ENCODE measurements at places on chromosomes 1 and 21.
A peak's percentile ranks its signal among the peaks of the same experiment; 100 is the strongest.

DNA sequence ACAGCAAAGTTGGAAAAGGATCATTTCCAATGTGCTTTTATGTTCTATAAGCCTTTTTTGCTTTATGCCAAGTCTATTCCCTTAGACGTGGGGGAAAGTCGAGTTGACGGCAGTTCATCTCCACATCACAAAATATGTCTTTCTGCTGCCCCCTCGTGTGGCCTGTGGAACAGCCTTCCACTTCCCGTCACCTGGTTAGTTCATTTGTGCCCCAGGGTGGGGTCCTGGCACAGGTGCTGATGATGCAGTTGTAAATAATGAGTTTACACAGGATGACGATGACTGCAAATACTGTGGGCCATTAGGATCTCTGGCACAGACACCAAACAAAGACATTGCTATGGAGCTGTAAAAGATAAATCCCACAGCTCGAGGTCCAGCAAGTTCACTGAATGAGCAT lies 10.0 kb upstream of the OTUD3 start:
- DNase-seq: no peak

DNA sequence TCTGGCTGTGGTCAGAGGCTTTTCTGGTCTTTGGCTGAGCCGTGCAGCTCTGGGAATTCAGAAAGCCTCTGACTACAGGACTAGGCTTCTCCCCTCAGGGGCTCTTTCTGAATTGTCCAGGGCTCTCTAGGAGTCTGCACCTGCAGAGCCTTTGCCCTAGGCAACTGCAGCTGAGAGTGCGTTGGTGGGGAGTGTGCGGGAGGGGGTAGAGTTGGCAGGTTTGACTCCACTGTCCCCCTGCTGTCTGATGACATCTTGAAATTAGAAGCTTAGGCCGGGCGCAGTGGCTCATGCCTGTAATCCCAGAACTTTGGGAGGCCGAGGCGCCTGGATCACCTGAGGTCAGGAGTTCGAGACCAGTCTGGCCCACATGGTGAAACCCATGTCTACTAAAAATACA lies 32.9 kb downstream of the KIAA1614 start:
- DNase-seq: no peak

DNA sequence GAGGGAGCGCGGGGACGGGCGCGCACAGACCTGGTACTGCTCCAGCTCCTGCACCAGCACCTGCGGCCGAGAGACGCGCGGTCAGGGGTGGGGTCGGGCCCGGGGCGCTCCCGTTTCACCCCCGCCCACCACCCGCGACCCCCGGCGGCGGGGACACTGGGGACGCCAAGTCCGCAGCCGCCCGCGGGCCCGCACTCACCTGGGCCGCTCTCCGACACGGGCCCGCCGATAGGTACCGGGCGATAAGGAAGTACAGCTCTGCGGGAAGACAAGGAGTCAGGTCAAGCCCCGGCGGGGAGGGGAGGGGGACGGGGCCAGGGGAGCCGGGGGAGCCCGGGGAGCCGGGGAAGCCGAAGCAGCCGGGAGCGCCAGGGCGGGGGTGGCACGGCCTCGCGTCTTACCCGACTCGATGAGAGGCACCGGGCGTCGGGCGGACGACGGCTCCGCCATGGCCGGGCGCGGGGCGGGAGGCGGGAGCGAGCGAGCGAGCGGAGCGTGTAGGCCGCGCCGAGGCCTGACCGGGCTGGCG lies 326 bp downstream of the BRWD1 start:
- DNase-seq: peak; percentile 16

- no peak for DNase-seq
These were observed 36.0 kb downstream of the PABPC4 start for GRCh38 chr1:39540504-39541031.

DNA sequence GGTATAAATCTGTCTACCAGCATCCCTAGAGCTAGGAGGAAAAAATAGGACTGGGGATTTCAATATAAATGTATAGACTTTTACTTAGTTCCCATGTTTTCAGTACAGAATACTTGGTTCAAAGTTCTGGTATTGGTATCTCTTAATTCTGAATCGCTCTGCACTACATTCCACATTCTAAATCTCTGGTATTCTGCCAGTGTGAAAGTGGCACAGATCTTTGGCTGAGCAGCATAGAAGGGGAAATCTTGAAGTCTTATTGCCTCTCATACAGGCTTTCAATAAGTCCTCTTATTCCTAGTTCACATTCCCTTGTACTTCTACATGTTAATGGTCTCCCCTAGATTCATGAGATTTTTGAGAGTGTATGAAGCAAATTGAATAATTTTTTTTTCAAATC lies 74.0 kb upstream of the HSPA13 start:
- no peak for DNase-seq

DNA sequence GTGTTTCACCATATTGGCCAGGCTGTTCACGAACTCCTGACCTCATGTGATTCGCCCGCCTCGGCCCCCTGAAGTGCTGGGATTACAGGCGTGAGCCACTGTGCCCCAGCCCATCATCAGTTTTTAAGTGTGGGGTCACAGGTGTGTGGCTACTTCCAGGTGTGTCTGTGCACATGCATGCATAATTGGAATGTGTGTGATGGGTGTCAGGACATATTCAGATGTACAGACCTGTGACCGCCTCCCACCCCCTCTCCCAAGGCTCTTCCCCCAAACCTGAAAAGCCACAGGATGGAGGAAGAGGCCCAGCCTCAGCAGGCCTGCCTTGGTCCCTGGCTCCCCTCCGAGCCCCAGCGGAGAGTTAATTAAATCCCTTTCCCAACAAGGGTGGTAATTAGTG lies 37.3 kb upstream of the CSF3R start:
- no peak for DNase-seq

DNA sequence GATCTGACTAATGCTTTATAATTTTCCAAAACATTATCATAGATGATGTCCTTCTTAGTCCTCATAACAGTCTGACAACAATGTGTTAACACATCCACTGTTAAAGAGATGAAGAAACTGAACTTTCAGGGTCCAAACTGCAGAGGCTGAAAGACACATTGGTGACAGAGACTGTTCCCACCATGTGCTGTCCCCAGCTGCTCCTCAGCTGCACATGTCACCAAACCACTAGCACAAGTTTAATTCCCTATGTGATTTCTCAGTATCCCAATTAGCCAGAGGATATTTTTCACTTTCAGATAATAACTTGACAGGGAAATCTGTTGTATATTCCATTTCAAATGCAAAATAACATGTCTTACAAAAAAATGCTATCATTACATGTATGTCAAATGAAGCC lies 24.6 kb downstream of the LAMC2 start:
- no peak for DNase-seq

DNA sequence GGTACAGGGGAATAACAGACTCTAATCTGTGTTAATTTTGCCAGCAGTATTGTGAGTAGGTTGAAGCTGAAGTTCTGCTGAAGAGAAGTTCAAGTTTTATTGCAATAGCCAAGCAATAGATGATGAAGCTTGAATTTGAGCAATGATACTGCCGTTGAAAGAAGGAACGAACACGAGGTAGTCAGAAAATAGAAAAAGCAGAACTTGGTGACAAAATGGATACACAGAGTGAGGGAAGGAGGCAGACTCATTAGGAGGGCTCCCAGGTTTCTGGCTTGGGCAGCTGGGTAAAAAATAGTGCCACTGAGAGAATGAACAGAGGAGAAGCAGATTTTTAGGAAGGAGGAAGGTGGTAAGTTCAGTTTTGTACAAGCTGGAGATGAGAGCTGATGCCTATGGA lies 22.3 kb upstream of the AGO1 start:
- DNase-seq: no peak

- no peak for DNase-seq
These were observed 18.1 kb downstream of the RGS2 start for GRCh38 chr1:192826791-192827546.

- no peak for DNase-seq
These were observed 114.8 kb upstream of the BARHL2 start for GRCh38 chr1:90831910-90832309.
